ENCODE measurements at places on chromosomes 16 and 17.

GRCh38 chr17:79914813-79915740 is 75.8 kb upstream of the CBX4 start:
- DNase-seq, result no peak

DNA sequence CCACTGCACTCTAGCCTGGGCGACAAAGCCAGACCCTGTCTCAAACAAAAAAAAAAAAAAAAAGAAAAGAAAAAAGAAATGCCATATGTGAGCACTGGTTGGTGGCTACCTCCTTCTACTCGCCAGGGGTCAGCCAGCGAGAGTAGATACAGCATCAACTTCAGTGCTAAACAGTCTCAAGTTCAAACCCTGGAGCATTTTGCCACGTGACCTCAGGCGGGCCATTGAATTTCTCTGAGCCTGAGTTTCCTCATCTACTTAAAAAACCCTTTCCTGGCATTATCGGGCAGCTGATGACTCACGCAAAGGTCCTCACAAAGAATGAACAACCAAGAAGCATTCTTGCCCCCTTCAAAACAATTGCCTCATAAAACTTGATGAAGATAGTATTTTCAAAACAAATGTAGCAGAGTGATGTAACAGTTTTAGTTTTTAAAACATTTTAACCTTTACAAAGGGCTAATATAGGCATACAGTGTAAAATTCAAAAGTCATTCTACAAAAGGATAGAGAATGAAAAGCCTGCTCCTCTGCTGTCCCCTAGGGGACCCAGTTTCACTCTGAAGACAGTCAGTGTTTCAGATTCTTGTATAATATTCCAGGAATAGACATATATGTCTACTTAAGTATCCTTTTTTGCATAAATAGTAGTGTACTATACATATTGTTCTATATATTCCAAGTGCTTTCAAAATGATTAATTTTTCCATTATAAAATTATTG is 28.4 kb downstream of the DNAH2 start:
- DNase-seq, result no peak

DNA sequence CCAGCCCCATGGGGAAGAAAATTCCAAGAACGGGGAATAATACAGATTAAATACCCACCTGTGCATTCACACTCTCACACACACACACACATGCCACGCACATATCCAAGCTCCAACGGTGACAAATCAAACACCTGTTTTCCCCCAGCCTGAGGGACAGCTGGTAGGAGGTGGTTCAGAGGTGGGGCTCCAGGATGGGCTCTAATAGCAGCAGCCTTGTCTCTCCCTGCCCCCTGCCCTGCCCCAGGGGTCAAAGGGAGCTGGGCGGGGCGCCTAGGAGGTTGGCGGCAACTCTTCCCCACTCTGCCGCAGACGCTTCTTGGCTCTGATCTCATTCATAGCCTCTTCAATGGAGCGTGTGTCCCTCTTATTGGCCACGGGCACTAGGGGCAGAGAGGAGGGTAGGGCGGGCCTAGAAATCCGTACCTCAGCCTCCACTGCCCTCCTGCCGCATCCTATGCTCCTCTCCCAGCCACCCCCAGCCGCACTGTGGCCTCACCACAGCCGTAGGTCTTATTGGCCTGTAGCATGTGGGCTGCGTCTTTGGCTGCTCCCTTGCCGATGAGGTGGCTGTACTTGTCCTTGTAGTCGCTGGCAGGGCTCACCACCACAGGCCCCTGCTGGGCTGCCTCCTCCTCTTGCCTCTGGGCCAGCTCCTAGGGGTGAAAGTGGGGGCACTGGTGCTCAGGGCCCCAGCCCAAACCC is 8.2 kb downstream of the SPAG7 start:
- DNase-seq, result no peak

- DNase-seq, result no peak
Measured at GRCh38 chr17:39841134-39841683, 22.9 kb downstream of the IKZF3 start.

GRCh38 chr16:75948886-75949285 is 222.6 kb upstream of the CPHXL start:
- DNase-seq, result no peak

- no peak for DNase-seq
Measured at GRCh38 chr16:4578961-4579530, 22.9 kb downstream of the C16orf96 start.

- no peak for DNase-seq
Measured at GRCh38 chr16:87291944-87292343, 25.2 kb downstream of the C16orf95 start.

DNA sequence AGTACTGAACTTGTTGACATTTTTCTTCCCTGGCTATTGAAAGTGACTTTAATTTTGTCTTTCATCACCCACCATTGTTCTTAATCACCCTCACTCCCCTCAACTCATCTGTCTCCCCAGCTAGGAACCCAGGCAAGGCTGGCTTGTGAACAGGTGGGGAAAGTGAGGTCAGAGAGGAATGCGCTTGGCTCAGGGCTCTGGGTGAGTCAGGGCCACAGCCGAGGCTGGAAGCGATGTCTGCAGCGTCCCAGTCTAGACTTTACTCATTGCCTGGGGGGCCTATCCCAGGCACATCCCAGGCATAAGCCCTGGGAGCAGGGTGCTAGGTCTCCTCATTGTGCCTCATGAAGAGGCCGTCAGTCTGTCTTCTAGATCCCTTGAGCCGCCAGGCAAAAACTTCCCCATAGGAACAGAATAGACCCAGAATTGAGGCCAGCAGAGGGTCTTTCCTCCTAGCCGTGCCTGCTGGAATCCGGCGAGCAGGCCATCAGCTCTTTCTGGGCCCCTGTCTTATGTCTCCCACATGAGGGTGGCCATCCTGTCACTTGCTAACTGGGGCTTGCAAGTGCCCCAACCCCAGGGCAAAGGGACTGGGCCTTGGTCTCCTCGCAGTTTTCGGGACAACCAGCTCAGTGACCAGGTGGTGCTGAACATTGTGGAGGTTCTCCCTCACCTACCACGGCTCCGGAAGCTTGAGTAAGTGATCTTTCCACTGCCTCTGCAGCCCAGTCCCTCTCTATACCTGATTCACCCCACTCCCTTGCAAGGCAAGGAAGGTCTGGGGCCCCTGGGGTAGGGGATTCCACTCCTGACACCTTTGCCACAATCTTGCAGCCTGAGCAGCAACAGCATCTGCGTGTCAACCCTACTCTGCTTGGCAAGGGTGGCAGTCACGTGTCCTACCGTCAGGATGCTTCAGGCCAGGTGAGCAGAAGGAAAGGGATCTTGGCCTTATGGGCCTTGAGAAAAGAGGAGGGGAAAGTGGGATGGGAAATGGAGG is 40.1 kb downstream of the NLRC5 start:
- DNase-seq, result no peak

DNA sequence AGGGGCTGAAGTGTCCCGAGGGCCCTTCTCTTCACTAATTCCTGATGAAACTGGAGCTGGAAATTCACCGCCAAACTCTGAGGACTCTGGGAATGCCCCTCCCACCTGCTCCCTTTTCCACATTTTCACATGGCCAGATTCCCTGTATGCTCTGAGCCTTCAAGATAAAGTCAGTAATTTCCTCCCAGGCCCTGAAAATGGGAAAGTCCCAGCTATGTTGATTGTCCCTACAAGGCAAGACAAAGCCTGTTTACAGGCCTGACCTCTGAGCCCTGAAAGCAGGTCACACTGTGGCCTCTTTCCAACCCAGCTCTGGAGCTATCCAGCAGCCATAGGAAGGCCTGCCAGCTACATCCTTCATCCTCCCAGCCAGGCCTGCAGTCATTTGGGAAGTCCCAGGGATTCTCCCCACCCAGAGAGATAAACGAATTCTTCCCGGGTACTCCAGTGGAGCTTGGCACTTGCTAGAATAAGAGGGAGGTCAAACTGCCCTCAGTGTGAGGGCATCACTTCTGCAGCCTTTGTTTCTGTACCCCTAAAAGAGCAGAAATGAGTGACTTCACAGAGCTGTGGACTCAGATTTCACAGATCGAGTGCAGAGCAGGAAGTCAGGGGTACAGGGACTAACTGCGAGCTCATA is 19.6 kb upstream of the CCL2 start:
- DNase-seq, result no peak

GRCh38 chr16:71547168-71547567 is 20.9 kb downstream of the CHST4 start:
- DNase-seq, result no peak

GRCh38 chr17:50952013-50952412 is 85.9 kb upstream of the TOB1 start:
- no peak for DNase-seq

DNA sequence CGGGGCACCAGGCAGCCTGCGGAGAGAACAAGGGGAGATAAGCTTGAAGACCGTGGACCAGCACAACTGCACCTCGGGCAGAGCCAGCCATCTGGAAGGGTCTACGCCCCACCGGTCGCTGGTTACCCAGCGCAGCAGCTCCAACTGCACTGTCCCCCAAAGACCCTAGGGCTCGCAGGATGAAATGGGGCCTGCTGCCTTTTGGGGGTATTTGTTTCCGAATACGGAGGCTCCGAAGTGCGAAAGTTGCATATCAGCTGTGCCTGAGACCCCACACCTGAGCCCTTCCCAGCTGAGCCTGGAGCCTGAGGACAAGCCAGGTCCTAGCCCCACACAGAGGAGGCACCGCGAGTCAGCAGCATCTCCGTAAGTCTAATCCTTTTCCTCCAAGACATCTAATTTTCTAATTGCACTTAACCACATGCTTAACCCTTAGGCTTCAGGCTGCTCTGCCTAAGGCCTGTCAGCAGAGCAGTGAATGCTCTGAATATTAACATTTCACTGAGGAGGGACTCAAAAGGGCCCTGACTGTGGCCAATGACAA is 4.0 kb downstream of the KIFC3 start:
- no peak for DNase-seq

GRCh38 chr16:530111-530817 is 2.8 kb downstream of the CAPN15 start:
- DNase-seq, result no peak

- no peak for DNase-seq
Measured at GRCh38 chr16:81485824-81486539, 41.4 kb downstream of the CMIP start.

- no peak for DNase-seq
Measured at GRCh38 chr16:78461496-78462287, 362.2 kb downstream of the WWOX start.

DNA sequence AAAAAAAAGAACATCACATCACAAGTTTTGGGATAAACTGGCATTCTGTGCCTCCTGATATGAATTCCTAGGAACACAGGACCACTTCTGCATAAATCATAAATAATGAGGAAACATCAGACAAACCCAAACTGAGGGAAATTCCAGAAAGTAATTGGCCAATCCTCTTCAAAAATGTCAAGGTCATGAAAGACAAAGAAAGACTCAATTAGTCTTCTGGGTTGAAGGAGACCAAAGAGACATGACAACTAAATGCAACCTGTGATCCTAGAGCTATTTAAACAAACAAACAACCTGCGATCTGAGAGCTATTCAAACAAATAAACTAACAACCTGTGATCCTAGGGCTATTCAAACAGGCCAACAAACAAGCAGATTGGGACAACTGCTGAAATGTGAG is 144.3 kb downstream of the VPS53 start:
- DNase-seq, result no peak

- no peak for DNase-seq
Measured at GRCh38 chr16:67238806-67239470, 8.3 kb downstream of the FHOD1 start.

DNA sequence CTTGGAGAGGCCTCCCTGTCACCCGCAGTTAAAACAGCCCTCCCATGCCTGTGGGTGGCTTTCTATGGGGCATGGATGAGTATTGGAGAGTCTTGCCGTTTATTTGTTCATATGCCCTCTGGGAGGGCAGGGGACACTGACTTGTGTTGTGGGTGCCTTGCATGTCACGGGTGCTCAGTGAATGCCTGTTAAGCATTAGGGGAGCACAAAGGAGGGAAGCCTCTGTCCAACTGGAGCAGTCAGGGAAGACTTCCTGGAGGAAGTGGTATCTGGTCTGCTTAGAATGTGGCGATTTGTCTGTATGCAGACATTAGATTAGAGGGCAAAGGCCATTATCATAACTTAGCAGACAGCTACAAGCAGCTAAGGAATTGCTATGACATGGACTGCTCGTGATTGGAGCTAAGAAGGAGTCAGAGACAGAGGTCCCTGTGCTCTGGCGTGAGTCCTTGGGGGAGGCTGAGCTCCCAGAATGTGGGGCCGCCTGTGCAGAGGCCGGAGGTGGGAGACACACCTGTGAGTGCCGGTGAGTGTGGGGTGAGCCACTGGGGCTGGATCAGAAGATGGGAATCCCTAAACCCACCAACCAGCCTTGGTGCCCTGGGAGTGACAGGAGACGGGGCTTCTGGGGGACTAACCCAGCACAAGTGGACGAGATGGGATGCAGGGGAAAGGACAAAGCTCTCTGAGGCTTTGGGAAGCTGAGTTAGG is 286.1 kb downstream of the SEC14L1 start:
- no peak for DNase-seq

DNA sequence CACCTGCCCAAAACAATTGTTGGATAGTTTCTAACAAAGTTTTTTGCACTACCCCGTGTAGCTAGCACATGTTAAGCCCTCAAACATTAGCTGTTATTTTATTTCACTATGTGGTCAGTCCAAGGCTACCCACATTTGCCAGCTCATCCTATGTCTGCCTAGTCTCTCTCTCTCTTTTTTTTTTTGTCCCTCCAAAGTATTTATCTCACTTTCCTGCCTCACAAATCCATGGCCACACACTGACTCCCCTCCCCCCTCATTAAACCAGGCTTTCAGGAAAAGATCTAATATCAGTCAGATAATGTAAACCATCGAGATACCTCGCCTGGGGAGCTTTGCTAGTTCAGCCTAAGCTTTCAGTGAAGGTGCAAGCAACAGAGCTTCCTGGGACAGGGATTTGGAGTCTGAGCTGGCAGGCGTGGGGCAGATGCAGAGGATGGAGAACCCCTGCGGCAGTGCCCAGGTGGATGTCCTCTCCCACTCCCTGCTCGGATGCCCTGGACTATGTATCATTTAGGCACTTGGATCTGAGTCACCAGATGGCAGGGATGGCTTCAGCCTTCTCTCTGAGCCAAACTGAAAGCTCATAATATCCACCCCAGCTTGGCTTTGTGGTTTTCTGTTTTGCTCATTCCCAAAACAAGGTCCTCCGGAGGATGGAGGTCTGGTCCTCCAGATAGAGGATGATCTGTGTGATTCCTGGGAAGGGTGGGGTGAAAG is 73.7 kb upstream of the FOXF1 start:
- DNase-seq, result no peak

DNA sequence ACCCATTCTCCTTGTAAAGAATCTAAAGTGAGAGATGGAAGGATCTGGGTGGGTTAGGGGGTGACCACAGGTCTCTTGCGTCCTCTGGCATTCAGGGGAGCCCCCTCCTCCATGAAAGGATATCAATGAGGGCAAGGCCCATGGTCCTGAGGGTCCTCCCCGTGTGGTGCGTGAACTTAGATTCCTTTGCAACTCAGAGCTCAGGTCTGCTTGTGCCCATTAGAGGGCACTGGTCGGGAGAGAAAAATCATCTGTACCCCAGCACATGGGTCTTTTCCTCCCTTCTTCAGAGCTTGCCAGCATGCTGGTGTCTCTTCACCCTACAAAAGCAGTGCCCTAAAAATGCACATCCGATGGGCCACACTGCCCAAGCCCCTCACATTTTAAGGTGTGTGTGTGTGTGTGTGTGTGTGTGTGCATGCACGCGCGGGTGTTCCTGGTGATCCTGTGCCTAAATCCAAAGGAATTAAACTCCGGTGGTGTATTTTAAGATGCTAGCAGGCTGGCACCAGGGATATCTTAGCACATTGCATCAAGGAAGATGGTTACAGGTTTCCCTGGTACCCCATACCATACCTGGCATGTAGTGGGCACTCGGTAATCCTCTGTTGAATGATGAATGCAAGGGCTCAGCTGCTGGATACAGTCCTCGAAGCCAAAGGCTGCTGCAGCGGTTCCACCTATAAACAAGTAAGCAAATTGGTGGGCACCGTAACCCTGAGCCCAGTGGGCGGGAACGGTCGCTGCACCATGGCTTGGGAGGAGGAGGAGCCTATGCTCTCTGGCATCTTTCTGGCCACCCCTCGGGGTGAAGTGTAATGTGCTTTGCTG is 4.7 kb downstream of the C1QTNF1 start:
- DNase-seq, result no peak

Data from stimulated activated CD8-positive, alpha-beta memory T cell treated with anti-CD3 and anti-CD28 coated beads, Interleukin-4, amount 100 ng/mL, for 1 hour (primary cell).